ENCODE measurements at places on chromosomes 2 and 18. TPM values are rescaled to one million over a fixed set of nuclear protein-coding genes. Genes with fewer than 3 reads are reported as not detected.
A peak's percentile ranks its signal among the peaks of the same experiment; 100 is the strongest.

CRYGC gene
- total RNA-seq: not detected

DNA sequence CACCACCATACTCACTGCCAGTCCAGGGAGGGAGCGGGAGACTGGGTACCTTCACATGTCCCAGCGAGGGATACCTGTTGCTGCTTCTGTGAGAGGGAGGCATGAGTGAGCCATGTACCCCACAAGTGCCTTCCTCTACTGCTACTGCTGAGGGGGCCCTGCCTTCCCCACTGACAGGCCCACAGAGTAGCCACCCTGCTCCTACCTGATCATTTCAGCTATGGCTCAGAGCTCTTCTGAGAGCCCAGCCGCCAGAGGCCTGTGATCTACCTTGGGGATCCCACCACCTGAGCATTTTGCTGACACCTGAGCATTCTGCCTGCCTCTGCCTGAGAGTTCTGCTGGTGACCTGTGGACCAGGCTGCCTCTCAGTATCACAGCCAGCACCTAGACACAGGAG lies 137.6 kb downstream of the FSIP2 start:
- DNase-seq: no peak
- no peaks in the 10 kb centered on the region for H3K27me3 ChIP-seq
- H3K27ac ChIP-seq: no peak overlapping the region
- no peaks in the 10 kb centered on the region for H3K4me1 ChIP-seq
- no peaks in the 10 kb centered on the region for H3K36me3 ChIP-seq
- no peak overlapping the region for H3K4me3 ChIP-seq

- no peak overlapping the region for H3K27ac ChIP-seq
- no peaks in the 10 kb centered on the region for H3K4me1 ChIP-seq
- DNase-seq: no peak
- no peaks in the 10 kb centered on the region for H3K36me3 ChIP-seq
Observed at GRCh38 chr2:147101941-147102790, 742.7 kb upstream of the ACVR2A start.

DNA sequence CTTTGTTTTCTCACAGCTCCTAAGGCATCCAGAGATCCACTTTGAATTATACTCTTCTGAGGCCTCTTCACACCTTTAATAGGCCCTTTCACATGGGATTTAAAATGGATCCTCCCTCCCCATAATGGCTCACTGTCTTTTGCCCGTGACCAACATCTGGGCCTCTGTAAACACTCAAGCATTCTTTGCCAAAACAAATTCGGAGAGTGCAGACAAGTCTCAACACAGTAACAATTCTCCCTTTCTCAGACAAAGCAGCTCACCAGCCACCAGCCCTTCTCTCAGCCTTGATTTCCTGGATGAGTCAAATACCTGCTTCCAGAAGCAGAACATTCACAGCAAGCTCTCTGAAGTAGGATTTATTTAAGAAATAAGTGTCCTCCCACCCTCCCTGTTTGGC lies 14.0 kb upstream of the IMP4 start:
- H3K36me3 ChIP-seq: no peaks in the 10 kb centered on the region
- H3K4me3 ChIP-seq: peak overlapping the region; percentile 45
- H3K27me3 ChIP-seq: peaks cover 14% of the 10 kb centered on the region
